ENCODE measurements at places on chromosomes 1 and 21. TPM values are rescaled to one million over a fixed set of nuclear protein-coding genes. Genes with fewer than 3 reads are reported as not detected.

DNA sequence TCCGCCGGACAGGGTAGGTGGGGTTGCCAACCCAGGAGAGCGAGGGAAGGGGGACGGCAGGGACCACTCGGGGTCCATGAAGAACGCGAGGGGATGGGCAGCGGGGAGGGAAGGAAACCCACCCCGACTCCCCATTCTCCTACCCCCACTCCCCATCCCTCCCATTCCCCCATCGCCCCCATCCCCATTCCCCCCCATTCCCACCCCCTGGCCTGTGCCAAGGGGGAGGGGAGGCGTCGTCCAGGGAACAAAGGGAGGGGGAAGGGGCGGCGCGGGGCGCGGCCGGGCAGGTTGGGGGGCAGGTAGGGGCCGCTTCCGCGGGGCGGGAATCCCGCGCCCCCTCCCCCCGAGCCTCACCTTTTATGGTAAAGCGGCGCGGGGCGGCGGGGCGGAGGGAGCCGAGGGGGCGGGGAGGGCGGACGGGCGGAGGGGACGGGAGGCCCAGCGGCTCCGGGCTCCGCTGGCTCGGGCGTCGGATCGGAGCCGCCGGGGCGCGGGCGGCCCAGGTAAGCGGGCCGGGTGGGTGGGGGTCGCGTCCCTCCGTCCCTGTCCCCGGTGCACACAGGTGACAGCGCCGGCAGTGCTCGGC is at the start of gene FBLIM1:
TSS of gene FBLIM1 (plus strand) at position 453 of the 589 bp plus-strand sequence. CDS start 6,189 bp downstream, outside the sequence.
- DNase-seq: no peak

DNA sequence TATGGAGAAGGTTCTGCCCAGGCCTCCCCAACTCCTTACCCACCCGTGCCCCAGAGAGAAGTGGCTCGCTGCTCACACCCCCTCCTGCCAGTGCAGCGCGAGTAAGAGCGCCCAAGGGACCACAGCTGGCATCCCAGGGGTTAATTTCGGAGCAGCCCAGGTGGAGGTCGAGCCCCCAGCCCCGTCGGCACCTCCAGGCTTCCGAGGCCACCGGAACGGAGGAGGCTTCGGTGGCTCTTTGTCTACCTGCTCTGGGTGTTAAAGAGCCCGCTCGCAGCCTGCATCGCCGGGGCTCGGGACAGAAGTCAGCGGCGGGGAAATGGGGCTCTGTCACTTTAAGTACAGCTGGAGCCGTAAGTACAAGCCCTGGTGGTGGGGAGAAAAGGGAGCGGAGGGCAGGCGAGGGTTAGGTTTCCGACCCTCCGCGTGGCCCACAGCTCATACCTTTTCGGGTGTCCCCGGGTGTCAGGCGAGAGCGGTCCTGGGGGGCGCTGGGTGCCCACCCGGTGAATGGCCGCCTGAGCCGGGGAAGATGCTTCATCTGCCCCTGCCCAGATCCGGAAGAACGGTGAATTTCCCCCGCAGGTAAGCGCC is 89.4 kb upstream of the IPO9 start:
- DNase-seq: no peak

GRCh38 chr1:145688328-145688727 is 18.8 kb downstream of the PDZK1 start:
- DNase-seq: no peak

DNA sequence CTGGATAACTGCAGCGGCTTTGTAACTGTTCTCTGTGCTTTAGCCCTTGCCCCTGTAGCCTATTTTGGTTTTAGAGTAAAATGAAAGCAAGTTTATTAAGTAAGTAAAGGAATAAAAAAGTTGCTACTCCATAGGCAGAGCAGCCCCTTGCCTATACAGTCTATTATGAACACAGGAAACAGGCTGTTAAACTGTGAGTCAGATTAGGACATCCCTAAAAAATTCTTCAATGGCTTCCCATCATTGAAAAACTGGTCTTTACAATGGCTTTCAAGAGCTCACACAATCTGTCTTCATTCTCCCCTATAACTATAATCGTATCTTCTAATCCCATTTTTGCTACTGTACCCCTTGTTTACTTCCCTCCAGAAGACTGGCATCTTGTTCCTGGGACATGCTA is 43.0 kb downstream of the ATG4C start:
- no peak for DNase-seq

- DNase-seq: peak; percentile 36
Measured at GRCh38 chr1:204357551-204358490, 1.9 kb downstream of the PLEKHA6 start.

GRCh38 chr21:44267655-44268142 is 6.0 kb upstream of the DNMT3L start:
- no peak for DNase-seq

GRCh38 chr1:6962478-6962995 is 177.3 kb downstream of the CAMTA1 start:
- no peak for DNase-seq

Gene ATF6
- total RNA-seq: 13.7 TPM

Gene DNAI4
- 11.4 TPM for total RNA-seq

Gene PITHD1
- total RNA-seq: 43.8 TPM

Gene FAM110D
- not detected for total RNA-seq
